Muscle of leg (tissue), 16 donors: ENCODE measurements at places on chromosomes 3 and 15. TPM values are rescaled to one million over a fixed set of nuclear protein-coding genes. Genes with fewer than 3 reads are reported as not detected.

- DNase-seq: no peak
Measured at GRCh38 chr15:39191871-39192291, 389.0 kb upstream of the THBS1 start.

DNA sequence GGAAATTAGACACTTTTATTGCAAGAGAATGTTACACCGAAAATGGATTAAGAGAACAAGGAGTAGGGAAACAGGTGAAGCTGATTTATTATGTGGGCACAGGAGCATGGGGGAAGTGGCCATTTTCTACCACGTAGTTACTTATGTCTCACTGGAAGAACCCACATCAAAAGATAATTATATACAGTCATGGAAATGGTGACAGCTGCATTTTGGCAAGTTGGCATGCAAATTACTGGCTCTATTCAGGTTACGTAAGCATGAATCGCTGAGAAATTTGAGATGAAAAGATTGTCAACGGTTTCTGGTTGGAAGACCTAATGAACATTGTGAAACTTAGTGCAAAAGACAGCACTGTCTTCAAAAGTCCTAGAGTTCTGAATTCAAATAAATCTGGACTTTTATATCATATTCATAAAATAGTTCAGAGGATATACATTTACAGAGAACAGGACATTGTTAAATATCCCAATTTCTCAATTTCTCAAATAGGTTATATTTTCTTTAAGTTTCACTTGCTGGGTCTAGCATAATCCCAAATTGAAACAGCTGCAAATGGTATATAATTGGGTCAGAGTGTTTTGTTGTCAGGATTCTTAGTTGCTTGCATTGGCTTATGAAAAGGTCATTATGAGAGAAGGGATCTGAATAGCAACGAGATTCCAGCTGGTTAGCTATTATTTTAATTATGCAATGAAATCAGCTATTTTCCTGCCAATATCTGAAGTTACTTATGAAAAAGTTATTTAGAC, 567.8 kb downstream of the ZPLD1 start:
- peak; percentile 71 for DNase-seq

DNA sequence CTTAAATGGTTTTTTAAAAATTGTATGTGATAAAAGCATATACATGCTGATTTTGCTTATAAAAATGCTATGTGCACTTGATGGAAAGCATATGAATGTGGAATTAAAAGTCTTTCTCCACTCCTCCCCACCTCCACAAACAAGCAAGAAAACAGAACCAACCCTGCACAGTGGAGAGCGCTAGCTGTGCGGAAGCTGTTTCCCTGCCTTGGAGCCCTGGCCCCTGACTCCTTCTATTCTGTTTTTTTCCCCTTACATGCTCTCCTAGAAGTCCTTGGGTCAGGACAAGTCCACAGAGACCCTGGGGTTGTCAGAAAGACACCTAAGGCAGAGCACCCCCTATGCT, 64.2 kb downstream of the BOC start:
- DNase-seq: no peak

DNA sequence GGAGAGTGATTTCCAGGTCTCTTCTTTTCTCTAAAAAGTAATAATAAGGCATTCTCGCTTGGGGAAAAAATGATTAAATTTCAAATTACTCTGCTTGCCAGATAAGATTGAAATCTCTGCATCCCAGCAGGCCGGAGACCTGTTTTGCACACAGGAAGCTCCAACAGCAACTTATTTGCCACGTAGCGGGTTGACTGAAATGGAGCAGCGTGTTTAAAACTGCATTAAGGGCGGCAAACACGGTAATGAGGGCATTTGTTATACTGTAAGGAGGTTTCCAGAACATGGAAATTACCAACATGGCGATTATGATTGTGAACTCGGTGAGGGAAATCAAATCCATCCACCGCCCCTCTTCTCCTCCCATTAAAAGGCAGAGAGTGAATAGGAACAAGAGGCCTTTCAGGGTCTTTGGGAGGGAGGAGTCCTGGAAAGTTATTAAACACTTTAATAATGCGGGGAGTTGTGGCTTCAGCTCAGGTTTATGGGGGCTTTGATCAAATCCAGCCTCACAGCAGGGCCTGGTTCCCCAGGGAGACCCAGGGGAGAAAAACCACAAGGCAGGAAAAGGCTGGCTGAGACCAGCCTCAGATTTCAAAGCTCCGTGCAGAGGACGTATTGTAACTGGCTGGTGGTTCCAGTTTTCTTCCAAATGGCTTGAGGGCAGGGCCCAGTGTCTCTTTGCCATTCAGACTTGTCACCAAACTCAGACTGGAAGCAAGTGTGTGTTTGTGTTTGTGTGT, 242.3 kb downstream of the TLE3 start:
- DNase-seq: no peak

GRCh38 chr3:170717410-170718402, 131.8 kb upstream of the SLC7A14 start:
- DNase-seq: no peak

The FGF7 gene
- polyA plus RNA-seq: 24.3 TPM
